Amygdala (tissue), 56 donors: ENCODE measurements at places on chromosomes 5 and 9.
A peak's percentile ranks its signal among the peaks of the same experiment; 100 is the strongest.

DNA sequence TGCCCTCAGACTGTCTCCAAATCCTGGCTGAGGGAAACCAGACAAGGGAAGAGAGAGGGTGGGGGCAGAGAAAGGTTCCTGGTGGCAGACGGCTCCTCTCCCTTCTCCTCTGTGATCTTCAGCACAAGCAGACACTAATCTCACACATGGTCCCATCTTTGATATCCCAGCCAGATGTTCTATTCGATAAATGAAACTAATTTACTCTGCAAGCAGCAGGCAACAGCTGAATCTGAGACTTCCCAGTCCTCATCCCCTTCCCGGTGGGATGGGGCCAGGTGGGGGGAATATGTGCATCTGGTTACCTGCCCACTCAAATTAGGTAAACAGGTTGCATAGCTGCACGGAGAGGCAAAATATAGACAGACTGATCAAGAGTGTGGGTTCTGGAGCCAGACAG lies 208.9 kb upstream of the PANK3 start:
- no peak for DNase-seq

GRCh38 chr5:132487841-132488555 lies 2.6 kb downstream of the IRF1 start:
- no peak for DNase-seq

DNA sequence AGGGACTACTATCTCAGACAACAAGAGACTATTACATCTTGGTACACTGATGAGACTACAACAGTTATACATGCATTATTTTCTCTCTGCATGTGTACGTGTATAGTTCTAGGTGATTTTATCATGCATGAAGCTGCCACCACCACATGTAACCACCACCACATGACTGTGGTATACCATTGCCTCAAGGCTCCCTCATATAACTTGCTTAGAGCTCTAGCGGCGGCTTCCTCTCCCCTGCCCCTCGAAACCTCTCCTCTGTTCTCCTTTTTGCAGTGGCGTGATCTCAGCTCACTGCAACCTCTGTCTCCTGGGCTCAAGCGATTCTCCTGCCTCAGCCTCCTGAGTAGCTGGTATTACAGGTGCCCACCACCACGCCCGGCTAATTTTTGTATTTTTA lies 162.3 kb downstream of the AOPEP start:
- no peak for DNase-seq

DNA sequence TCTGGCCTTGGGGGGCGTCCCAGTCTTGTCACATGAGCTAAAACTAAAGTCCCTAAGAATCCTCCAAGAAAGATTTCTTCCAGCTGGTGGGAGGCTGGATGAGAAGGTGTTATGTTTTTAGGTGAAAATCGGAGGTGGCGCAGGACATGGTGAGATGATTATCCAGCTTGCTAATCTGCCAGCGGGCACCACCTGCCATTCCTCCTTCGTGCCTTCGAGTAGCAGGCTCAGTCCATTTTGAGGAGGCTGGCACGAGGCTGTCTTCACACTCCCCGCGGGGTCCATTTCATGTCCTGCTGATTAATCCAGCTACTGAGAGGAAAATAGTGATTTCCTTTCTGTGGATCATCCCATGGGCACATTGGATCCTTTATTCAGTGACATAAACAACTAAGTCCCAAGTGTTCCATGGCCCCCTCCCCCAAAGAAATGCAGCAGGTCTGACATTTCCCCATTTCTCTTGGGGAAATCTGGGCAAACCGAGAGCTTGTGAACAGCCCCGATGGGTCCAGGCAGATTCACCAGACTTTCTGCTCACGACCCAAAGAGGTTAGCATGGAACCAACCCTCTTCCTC lies 38.2 kb upstream of the EXOC3 start:
- DNase-seq = no peak

- no peak for DNase-seq
These were observed 190.5 kb downstream of the AOPEP start for GRCh38 chr9:94916956-94917355.

- no peak for DNase-seq
These were observed 800.4 kb upstream of the DMAC1 start for GRCh38 chr9:8599937-8600336.

DNA sequence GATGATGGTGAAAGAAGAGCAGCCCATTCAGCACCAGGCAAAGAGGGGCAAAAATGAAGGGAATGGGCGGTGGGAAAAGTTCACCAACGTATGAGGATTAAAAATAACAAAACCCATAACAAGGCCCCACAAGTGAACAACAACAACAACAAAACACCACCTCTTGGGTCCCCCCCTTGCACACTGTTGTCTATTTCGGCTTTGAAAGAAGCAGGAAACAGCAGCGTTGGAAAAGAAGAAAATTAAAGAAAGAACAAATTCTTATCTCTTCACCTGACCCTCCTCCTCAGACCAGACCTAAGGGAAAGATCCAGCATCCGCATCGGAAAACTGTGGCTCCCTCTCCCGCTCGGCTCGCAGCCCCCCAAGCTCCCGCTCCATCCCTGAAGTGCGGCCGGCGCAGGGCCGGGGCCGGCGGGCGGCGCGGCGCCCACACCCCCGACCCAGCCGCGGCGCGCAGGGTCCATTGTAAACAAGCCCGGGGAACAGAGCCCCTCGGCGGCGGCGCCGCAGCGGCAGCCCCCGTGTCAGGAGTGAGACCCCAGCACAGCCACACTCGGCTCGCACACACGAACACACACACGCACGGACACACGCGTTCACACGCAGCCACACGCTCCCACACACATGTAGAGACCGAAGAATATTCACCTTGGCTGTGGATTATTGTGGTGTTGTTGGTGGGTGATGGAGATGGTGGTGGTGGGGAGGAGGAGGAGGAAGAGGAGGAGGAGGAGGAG lies 535 bp downstream of the RFX3 start:
- DNase-seq = peak; percentile 31

GRCh38 chr5:156589104-156589945 lies 260.8 kb upstream of the PPP1R2B start:
- DNase-seq = no peak

GRCh38 chr9:68546596-68547390 lies 6.1 kb upstream of the TMEM252 start:
- no peak for DNase-seq

DNA sequence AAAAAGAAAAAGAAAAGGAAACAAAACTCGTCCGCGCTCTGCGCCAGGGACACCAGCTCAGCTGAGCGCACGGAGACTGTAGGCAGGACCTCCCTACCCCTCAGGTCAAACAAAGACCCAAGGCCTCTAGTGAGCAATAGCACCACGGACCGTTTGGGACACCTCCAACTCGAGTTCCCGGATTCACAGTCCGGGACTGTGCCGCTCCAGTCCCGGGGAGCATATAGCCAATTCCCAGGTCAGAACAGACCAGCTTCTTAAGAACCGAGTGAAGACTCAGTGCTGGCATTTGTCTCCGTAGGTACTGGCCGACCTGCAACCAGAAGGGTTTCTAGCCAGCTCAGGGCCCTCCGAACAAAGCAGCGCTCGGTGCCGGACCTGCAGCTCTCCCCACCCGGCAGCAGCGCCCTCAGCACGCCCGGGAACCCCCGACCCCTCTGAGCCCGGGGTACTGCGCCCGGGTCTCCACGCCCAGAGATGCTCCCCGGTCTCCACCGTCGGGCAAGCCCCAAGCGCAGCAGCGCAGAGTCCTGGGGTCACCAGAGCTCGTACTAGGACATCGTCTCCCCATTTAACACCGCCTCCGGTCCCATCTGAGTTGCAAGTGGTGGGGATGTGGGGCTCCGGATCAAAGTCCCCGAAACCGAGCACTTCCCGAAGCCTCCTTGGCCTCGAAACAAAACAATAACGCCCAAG lies 591 bp downstream of the ABCA1 start:
- no peak for DNase-seq

- DNase-seq = peak; percentile 76
These were observed 2.8 kb upstream of the MYORG start for GRCh38 chr9:34379334-34380033.

DNA sequence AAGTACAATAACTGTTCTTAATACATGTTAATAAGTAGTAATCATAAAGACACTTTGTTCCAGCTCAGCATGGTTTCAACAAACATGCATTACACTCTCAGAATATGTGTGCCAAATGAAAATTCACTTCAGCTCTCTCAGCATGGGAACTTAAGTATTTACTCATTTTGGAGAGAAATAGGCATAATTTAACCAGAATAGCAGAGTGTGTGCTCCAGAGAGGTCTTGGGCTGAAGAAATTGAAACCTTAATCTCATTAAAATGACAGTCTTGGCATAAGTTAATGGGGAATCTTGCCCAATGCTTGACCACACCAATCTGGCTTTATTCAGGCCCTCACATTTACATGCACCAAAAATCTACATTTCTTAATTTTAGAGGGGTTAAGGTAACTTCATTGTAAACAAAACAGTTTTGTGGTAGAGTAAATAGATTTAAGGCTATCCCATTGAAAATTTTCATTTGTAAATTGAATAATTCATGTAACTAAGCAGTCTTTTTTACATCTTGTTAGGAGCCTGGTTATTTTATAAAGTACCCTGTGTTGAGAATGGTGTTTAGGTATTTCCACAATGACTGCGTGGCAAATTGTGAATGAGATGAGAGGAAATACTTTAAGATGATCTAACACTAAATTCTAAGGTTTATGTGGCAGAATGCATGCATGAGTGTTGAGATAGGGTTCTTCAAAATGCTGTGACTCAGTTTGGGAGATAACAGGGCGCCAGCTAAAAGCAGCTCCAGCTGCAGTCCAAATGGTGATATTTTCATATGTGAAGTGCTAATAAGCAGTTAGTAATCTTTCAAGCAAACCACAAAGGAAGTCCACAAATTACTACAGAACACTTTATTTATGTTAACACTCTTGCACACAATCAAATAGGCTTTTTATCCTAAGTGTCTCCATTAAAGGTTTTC lies 11.3 kb upstream of the LOX start:
- DNase-seq = no peak

GRCh38 chr9:104177003-104177611 lies 83.0 kb downstream of the SMC2 start:
- no peak for DNase-seq

DNA sequence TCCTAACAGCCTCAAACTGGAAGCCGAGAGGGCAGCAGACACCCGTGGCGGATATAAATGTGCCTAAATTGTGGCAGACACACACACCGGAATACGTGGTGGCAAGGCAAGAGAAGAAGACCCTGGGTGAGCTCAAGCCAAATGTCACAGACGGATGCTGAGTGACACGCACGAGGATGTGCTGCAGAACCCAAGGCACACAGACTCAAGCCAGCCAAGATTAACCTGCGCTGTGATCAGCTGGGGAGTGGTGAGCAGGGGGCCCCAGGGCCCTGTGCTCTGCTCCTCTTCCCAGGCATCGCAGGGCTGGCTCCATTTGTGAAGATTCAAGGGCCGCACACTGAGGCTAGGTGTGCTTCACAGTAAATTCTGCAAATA lies 16.4 kb downstream of the SEMA4D start:
- no peak for DNase-seq

DNA sequence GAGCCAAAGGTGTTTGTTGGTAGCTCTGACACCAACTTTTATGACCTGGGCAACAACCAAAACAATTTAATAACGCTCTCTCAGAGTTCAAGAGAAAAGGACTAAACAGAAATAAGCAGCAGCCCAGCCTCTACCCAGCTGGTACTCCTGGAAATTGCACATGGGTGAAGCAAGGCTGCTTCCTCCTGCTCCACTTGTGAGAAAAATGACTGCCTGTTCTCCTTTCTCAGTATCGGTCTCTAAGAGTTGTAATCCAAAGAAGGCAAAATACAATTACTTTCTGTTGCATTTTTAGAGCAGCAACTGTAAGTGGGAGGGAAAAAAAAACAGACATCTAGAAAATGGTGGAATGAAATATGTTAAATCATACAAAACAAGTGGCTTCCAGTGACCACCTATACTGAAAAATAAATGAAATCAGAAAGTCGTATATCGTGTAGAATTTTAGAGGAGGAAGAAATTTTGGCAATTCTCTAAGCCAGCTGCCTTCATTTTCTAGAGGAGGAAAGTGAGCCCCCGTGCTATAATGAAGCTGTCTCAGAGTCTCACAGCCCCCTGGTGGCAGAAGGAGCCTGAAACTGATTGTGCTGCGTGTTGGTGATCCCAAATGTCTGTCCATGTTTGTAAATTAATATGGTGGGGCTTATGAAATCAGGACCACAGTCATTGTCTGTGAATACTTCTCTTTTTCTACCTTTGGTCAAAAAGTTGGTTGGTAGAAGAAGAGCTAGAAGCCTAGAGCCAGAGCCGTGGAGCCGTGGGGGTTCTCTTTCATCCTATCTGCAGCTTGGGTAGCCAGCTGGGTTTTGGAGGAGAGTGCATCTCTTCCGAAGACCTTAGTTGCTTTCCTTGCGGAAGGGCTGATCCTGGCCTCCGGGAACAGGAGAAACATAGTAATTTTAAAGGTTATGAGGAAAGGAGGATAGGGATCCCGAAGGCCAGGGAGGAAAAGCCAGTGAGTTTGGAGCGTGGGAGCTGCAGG lies 139.9 kb downstream of the PIP5K1B start:
- DNase-seq = no peak

- DNase-seq = no peak
These were observed 5.6 kb upstream of the ANKRD18A start for GRCh38 chr9:38626006-38626405.

- no peak for DNase-seq
These were observed 99.8 kb downstream of the ZDHHC21 start for GRCh38 chr9:14593406-14593805.
